Myometrial cell (primary cell): ENCODE measurements at places on chromosomes 11 and 22. TPM values are rescaled to one million over a fixed set of nuclear protein-coding genes. Genes with fewer than 3 reads are reported as not detected.

NXPE2 gene
- not detected in 2 replicates for total RNA-seq

TMEM191C gene
- total RNA-seq = 0.29 and 0.71 TPM in 2 replicates

OR5T3 gene
- not detected in 2 replicates for total RNA-seq

ME3 gene
- total RNA-seq = 9.9 and 16.4 TPM in 2 replicates

SLCO2B1 gene
- total RNA-seq = not detected in 2 replicates
